ENCODE measurements at places on chromosomes 7 and 10. TPM values are rescaled to one million over a fixed set of nuclear protein-coding genes. Genes with fewer than 3 reads are reported as not detected.
A peak's percentile ranks its signal among the peaks of the same experiment; 100 is the strongest.

The IFIT2 gene
- 4.6 TPM for total RNA-seq

The AGBL3 gene
- 8.8 TPM for total RNA-seq

The OR2A12 gene
- not detected for total RNA-seq

The TEX47 gene
- not detected for total RNA-seq

The GPRIN2 gene
- total RNA-seq = 0.36 TPM

GRCh38 chr7:625376-625971 is 101.0 kb upstream of the DNAAF5 start:
- H3K27me3 ChIP-seq = no peaks in the 10 kb centered on the region
- DNase-seq = no peak
- no peak overlapping the region for H3K27ac ChIP-seq
- H3K4me1 ChIP-seq = no peaks in the 10 kb centered on the region
- H3K4me3 ChIP-seq = no peak overlapping the region

- H3K4me1 ChIP-seq = no peaks in the 10 kb centered on the region
- H3K36me3 ChIP-seq = peaks cover 3% of the 10 kb centered on the region
- no peak for DNase-seq
- no peaks in the 10 kb centered on the region for H3K27me3 ChIP-seq
Measured at GRCh38 chr10:26737730-26738129, 40.2 kb downstream of the PDSS1 start.

DNA sequence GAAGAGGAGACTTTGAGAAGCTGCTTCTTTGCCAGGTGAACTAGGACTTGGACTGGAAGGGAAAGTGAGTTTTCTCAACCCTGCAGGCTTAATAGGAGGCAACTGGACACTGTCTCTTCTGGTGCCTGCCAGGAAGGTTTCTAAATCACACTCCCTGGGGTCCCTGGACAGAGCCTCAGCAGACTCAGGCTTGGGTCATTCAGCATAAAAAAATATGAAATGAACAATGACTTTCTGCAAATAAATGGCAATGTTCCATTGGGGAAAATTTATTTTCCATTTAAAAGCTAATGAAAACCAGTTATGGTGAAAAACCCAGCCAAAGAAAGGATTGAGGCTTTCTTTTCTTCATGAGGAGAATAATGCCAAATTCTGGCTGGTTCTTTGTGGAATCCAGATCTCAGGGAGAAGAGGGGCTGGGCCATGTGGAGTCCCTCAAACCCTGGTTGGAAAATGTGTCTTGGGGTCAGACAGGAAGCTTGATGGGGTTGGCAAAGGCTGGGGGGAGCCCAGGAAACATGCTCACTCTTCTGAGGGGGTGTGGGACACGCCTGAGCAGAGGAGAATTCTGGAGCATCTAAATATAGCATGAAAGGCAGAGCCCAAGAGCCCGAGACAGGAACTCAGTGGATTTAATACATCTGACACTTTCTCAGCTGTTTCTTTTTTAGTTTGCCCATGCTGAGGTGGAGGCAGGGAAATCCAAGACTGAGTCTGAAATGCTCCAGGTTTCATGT is 65.2 kb upstream of the EMX2 start:
- peaks cover 3% of the 10 kb centered on the region for H3K4me1 ChIP-seq
- no peaks in the 10 kb centered on the region for H3K27me3 ChIP-seq
- H3K36me3 ChIP-seq = no peaks in the 10 kb centered on the region
- no peak overlapping the region for H3K27ac ChIP-seq

- no peak overlapping the region for H3K27ac ChIP-seq
- no peaks in the 10 kb centered on the region for H3K36me3 ChIP-seq
- peak; percentile 60 for DNase-seq
- H3K4me3 ChIP-seq = no peak overlapping the region
Measured at GRCh38 chr7:151829707-151830106, 47.2 kb downstream of the PRKAG2 start.

DNA sequence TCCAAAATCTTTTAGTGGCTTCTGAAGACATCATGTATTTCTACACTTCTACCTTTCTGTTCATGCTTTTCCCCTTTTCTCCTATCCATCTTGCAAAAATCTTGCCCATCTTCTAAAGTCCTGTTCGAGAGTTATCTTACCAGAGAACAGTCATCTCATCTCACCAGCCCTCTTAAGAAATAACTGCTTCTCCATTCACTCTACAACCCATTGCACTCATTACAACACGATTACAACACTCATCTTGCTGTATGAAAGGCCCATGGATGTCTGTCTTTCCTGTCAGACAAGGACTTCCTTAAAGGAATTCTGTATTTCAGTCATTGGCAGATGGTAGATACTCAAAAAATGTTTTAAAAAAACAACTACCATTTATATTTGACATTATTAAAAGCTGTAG is 30.8 kb downstream of the ZNF438 start:
- no peak for DNase-seq
- no peak overlapping the region for H3K4me3 ChIP-seq
- H3K27me3 ChIP-seq = no peaks in the 10 kb centered on the region
- no peaks in the 10 kb centered on the region for H3K36me3 ChIP-seq
- peaks cover 5% of the 10 kb centered on the region for H3K4me1 ChIP-seq

DNA sequence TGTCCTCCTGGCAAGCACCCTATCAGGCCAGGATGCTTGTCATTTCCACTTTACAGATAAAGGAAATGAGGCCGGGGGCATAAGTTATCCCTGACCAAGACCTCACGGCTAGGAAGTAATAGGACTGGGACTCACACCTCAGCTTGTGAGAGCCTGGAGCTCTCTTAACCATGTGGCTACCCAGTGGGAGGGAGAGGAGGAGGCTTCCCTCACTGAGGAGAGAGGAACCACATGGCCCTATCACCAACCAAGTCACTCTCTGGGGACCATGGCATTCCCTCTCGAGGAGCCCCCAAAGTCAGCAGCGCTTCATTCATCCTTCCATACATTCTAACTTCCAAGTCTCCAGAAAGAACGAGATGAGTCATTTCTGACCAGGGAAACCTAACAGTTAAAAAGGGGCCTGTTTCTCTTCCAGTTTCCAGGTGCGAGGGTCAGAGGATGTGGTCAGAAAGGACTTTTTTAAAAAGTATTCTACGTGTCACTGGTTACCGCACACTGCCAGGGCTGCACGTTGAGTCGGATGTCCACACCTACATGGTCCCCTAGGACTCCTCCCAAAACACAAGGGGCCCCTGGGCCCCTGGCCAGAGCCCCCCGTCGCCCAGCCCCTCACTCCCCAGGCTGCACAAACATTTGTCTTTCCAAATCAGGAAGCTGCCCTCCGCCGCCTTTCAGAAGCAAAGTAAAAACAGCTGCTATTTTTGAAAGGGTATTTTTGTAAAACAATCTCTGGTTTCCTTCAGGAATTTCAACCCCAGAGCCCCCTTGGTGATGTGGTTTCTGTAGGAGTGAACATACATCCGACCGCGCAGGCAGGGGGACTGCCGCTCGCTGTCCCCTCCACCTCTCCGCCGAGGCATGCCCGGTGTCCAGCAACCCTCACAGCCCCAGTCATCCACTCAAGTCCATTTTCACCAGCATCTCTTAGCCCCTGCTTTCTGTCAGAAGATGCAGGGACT is 128.2 kb upstream of the CHST15 start:
- no peak for DNase-seq
- H3K27ac ChIP-seq = no peak overlapping the region
- H3K36me3 ChIP-seq = no peaks in the 10 kb centered on the region
- H3K4me3 ChIP-seq = no peak overlapping the region
- H3K27me3 ChIP-seq = no peaks in the 10 kb centered on the region

DNA sequence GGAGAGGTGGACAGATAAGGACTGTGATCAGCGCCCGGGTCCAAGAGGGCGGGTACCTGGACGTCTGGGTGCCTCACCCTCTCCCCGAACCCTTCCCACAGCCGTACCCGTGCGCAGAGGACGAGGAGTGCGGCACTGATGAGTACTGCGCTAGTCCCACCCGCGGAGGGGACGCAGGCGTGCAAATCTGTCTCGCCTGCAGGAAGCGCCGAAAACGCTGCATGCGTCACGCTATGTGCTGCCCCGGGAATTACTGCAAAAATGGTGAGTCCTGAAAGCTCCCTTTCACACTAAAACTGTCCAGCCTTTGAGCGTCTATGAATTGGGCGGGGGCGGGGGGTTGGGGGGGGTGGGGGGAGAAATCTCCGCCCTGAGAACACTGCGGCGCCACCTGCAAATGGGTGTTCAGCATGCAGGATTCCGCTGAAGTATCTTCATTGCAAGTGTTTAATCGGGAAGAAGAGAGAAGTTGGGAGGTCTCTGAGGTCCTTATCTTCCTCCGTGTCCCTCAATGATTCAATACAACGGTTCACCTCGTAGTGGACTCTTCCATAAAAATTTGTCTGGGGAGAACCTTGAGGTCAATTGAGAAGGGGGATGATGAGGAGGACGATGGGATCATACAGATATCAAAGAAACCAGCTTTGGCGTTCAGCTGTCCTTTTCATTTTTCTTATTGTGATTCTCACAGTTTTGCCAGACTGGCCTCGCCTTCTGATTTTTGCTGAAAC is 906 bp downstream of the DKK1 start:
- no peak overlapping the region for H3K4me3 ChIP-seq
- H3K36me3 ChIP-seq = no peaks in the 10 kb centered on the region
- no peak overlapping the region for H3K27ac ChIP-seq
- H3K27me3 ChIP-seq = no peaks in the 10 kb centered on the region
- peak; percentile 77 for DNase-seq
- H3K4me1 ChIP-seq = no peaks in the 10 kb centered on the region

DNA sequence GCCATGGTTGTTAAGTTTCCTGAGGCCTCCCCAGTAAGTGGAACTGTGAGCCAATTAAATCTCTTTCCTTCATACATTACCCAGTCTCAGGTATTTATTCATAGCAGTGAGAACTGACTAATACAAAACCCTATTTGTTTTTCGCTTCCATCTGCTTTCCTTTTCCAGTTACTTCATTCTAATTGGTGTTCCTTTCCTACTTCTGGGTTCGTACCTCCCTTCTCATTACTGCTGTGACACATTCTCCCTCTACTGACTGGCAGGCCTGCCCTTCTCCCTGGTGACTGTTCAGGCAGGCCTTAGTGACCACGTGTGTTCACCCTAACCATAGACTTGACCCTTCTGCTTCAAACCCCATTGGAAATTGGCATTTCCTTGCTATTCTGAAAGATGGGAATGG is 37.7 kb downstream of the MTURN start:
- H3K27me3 ChIP-seq = no peaks in the 10 kb centered on the region
- peaks cover 10% of the 10 kb centered on the region for H3K4me1 ChIP-seq
- no peaks in the 10 kb centered on the region for H3K36me3 ChIP-seq
- H3K4me3 ChIP-seq = no peak overlapping the region
- H3K27ac ChIP-seq = peak overlapping the region; percentile 98

GRCh38 chr7:11332865-11333228 is 359.2 kb downstream of the PHF14 start:
- H3K4me1 ChIP-seq = no peaks in the 10 kb centered on the region
- no peak overlapping the region for H3K27ac ChIP-seq
- DNase-seq = no peak

GRCh38 chr10:106457522-106457921 is 707.0 kb downstream of the SORCS1 start:
- H3K36me3 ChIP-seq = no peaks in the 10 kb centered on the region
- no peak overlapping the region for H3K4me3 ChIP-seq
- DNase-seq = no peak

- no peak overlapping the region for H3K27ac ChIP-seq
- no peak overlapping the region for H3K4me3 ChIP-seq
- H3K36me3 ChIP-seq = no peaks in the 10 kb centered on the region
- no peaks in the 10 kb centered on the region for H3K27me3 ChIP-seq
Measured at GRCh38 chr10:94631077-94631875, 52.3 kb upstream of the CYP2C18 start.

DNA sequence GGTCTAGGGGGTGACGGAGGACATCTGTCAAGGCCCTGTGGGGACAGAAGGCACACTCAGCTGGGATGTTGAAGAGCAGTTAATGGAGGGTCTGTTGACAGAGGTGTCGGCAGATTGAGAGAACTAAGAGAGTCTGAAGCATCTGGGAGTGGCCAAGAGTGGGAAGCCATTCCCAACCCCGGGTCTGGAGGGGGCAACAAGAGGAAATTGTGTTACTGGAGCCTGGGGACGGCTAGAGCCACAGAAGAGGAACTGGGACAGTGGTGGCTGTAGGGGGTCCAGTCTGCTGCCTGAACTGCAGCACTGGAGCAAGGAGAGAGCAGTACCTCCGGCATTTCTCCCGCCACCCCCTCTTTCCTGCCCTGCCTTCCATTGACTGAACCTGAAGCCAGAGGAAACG is 136.6 kb downstream of the CHN2 start:
- H3K27ac ChIP-seq = no peak overlapping the region
- no peaks in the 10 kb centered on the region for H3K4me1 ChIP-seq
- H3K4me3 ChIP-seq = no peak overlapping the region

GRCh38 chr7:50693455-50694130 is 89.1 kb downstream of the GRB10 start:
- peaks cover 2% of the 10 kb centered on the region for H3K4me1 ChIP-seq
- H3K36me3 ChIP-seq = no peaks in the 10 kb centered on the region
- H3K27ac ChIP-seq = no peak overlapping the region
- no peaks in the 10 kb centered on the region for H3K27me3 ChIP-seq

DNA sequence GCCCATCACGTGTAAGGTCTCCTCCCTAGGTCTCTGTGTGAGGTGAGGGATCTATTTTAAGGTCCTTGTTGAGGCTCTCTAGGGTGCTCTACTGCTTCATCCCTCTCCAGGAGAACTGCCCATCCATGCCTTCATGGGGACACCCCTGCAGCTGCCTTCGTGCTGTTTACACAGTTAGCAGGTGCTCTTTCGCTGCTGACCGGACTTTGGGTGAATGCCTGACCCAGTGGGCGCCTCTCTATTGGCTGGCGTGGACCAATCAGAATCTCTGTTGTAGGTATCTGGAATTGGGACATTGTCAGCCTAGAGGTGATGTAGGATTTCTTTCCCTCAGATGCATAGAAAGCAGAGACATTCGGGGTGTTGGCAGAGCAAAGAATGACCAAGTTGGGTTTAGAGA is 38.7 kb upstream of the HMX3 start:
- H3K27ac ChIP-seq = no peak overlapping the region
- H3K36me3 ChIP-seq = no peaks in the 10 kb centered on the region
- no peak for DNase-seq
- H3K4me1 ChIP-seq = no peaks in the 10 kb centered on the region
- H3K4me3 ChIP-seq = no peak overlapping the region
- H3K27me3 ChIP-seq = no peaks in the 10 kb centered on the region

DNA sequence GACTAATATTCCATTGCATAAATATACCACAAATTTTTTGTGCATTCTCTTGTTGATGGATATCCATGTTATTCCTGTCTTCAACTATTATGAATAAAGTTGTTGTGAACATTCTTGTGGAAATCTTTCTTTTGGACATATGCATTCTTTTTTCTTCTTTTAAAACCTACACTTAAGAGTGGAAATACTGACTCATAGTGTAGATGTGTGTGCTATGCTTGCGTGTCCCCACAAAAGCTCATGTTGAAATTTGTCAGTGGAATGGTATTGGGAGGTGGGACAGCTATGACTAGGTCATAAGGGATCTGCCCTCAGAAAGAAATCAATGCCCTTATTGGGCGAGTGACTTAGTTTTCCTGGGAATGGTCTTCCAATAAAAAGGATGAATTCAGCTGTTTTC is 203.6 kb upstream of the PRSS58 start:
- H3K36me3 ChIP-seq = no peaks in the 10 kb centered on the region
- H3K4me3 ChIP-seq = no peak overlapping the region
- H3K27me3 ChIP-seq = no peaks in the 10 kb centered on the region
- no peaks in the 10 kb centered on the region for H3K4me1 ChIP-seq

GRCh38 chr10:112887968-112888367 is 62.1 kb upstream of the TCF7L2 start:
- H3K4me1 ChIP-seq = no peaks in the 10 kb centered on the region
- H3K27ac ChIP-seq = no peak overlapping the region
- no peaks in the 10 kb centered on the region for H3K36me3 ChIP-seq
- H3K27me3 ChIP-seq = no peaks in the 10 kb centered on the region
- H3K4me3 ChIP-seq = no peak overlapping the region

All from aorta (tissue), 5 donors.